Activated naive CD4-positive, alpha-beta T cell treated with Interleukin-2 at 50 U/mL for 16 hours (primary cell): ENCODE measurements at places on chromosomes 12 and 14.

DNA sequence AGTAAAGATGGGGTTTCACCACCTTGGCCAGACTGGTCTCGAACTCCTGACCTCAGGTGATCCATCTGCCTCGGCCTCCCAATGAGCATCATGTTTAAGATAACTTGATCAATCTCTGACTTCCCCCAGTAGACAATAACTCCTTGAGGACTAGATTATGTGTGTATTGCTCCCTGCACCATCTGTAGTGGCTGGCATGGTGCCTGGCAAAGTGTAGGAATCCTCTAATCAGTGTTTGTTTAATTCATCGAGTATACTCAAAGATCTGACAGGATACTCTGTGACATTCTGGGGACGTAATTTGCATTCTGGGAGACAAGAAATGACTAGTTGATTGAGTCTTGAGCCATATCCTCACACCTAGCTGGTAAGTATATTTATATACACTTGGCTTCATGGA lies 873.5 kb upstream of the TMEM132C start:
- no peak for DNase-seq

DNA sequence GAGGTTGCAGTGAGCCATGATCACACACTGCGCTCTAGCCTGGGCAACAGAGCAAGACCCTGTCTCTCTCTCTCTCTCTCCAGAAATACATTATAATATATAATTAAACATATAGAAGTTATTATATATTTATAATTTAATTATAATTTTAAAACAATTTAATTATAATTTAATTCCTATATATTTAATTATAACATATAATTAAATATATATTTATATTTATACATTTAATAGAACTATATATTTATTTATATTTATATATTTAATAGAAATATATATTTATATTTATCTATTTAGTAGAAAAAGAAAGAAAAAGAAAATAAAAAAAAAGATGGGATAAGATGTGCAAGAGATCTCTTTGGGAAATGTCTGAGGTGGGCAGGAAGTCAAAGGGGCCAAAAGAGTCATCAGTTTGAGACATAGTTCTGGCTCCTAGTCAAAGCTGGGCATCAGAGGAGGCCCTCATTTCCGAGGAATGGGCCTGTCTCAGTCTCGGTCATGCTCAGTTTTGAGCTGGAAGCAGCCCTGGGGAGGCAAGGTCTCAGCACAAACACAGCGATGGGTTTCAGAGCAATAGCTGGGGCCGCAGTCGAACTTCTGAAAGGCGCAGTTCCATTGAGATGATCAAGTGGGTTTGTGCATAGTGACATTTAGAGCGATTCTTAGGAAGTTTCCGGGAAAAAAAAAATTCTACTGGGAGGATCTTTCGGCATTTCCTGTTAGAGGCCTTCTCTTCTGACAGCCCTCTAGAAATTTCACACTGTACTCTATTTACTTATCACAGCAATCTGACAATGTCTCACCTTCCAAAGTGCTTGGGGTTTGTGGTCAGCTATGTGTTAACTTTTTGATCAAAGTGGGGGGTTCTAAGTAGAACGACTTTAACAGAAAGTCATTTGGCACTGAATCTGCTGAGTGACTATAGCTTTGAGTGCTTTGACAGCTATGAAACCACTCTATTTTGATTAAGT lies 58.7 kb upstream of the GZMB start:
- DNase-seq, result peak; percentile 44

- no peak for DNase-seq
Observed at GRCh38 chr12:91404441-91404840, 221.8 kb upstream of the DCN start.

- no peak for DNase-seq
Observed at GRCh38 chr14:92122351-92122677, 545 bp downstream of the CPSF2 start.

- no peak for DNase-seq
Observed at GRCh38 chr12:3367750-3368444, 123.1 kb upstream of the PRMT8 start.

- no peak for DNase-seq
Observed at GRCh38 chr12:26496170-26496569, 300.8 kb downstream of the SSPN start.

- no peak for DNase-seq
Observed at GRCh38 chr12:88391556-88391955, 188.7 kb downstream of the KITLG start.

DNA sequence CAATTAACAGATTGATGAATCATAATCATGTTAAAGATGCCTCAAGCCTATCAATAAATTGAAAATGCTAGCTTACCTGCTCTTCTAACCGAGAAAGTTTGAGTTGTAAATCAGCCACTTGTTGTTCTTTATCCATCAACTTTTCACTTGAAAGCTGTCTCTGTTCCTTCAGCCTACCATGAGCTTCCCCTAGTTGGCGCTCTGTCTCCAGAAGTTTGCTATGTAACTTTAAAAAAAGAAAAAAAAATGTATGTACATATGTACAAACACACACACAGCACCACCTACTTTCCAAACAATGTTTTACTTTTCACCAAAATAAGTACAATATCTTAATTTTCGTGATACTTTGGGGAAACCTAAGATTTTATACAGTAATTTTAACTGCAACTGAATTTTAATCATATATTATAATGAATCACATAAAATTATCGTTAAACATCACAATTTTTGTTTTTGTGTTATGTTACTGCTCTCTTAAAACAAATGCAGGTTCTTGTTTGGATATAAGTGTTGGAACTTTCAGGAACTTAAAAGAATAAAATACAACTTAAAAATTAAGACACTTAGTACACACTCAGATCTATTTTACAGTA lies 101.2 kb downstream of the EEA1 start:
- peak; percentile 17 for DNase-seq

- no peak for DNase-seq
Observed at GRCh38 chr12:112219195-112219594, 93.8 kb downstream of the TRAFD1 start.

DNA sequence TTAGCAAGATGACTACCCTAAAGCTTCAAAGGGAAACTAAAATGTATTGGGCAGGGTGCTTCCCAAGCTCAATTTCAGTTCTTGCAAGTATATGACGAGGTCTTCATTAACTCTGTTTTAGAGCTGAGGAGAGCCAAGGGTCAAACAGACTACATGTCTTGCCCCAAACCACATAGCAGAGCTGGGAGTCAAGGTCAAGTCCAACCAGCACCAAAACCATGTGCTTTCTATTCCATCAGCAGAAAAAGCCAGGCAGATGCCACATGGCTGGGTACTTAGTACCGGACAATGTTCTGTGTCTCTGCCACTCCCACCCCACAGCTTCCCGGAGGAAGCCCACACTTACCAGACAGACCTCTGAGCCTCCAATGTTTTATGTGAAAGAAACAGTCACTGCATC lies 17.6 kb downstream of the NID2 start:
- DNase-seq, result no peak

GRCh38 chr12:109915171-109916040 lies 15.3 kb downstream of the TCHP start:
- no peak for DNase-seq

DNA sequence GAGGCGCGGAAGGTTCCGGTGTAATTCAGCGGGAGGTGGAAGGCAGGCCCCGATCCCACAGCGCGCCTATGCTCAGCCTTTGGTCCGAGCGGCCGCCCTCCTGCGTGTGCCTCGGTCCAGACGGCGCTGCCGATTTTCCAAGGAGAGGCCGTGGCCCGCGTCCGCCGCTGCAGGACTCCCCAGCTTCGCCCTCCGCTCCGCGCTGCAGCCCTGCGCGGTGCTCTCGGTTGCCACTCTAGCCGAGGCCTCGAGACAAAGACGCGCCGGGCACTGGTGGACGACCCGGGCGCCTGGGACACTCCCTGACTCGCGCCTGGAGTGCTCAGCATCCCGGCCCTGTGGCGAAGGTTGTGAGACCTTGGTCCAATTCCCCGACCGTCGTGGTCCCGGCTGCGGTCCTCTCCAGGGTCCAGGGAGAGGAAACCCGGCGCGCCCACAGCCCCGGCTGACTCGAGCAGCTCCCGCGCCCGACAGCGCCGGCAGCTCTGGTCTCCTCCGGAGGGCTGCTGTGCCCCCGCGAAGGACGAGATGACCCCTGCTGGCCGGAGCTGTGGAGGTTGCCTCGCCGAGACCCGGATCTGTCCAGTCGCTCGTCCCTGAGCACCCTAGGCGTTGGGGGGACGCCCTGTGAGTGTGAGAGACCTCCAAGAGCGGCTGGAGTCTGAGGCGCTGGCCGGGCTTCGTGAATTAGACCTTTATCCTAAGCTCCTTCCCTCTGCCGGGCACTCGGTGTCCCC lies 6.5 kb downstream of the HOXC12 start:
- no peak for DNase-seq

DNA sequence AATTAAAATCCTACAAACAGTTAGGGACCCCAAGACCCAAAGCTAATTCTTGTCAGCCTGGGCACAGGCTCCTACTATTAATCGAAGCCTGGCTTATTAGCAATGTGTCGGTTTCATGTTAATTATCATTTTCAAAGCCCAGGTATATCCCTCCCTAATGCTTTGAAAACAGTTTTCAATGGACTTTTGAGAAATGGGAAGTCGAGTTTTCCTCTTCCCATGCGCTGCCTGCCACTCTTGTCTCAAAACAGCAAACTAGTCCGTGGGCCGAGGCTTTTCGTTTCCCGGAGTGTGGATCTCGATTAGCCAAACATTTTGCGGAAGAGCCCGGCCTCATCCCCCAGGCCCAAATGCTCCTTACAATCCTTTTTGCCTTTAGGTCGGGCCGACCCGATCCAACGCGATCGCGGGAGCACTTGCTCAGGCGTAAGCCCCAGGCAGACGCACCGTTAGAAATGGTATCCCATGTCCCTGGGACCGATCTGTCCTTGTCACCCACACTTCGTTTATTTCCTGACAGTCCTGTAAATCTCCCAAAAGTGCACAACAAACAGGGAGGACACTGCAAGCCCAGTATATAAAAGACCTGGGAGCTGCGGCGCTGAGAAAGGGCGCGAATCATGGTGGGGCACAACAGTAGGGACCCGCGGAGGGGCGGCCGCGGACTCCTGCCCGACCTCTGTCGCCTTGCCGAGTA lies 1.5 kb downstream of the SIX6 start:
- DNase-seq, result no peak

DNA sequence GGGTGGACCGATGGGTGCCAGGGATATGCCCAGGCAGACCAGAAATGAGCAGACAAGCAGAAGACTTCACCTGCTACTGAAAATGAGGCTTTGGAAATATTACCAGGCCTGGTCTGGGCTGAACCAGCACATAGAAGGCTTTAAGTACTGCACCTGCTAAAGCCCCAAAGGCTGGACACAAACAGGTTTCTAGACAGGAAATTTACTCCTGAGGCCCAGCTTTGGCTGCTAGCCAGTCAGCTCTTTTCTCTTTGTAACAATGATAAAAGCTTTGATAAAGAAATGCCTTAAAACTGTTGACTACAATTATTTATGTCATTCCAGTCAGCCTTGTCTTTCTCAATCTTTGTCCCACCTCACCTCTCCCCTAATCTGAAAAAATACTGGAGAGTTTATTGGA lies 228.9 kb upstream of the EGLN3 start:
- DNase-seq, result no peak

- no peak for DNase-seq
Observed at GRCh38 chr14:92783813-92784431, 10.2 kb upstream of the GOLGA5 start.

DNA sequence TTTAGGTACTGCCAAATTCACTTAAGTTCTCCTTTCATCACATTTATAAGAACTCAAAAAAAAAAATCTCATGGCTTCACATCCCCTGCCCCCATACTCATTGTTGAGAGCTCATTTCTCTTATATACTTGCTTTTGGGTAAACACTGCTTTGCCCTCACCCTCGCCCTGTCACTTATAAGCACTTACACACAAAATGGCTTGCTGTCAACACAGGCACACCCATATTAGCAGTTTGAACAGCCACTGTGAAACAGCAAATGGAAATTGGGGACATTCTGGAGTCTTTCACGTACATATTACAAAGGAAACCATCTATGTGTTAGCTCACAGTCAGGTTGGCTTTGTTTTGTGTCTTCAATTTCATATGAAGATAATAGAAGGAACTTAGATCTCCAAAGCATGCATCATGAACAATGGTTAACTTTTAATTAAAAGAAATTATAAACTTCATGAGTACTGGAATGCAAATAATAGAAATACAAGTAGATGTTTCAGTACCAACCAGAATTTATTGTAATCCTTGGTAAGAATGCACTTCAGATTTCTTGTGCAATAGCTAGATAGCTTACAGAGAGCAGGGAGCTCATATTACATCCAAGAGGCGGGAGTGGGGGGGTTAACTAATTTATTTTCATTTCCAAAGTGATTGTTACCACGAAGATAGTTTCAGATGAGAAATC lies 272.2 kb downstream of the ALG10B start:
- no peak for DNase-seq

- peak; percentile 17 for DNase-seq
Observed at GRCh38 chr12:6699989-6700645, 498 bp downstream of the PIANP start.

DNA sequence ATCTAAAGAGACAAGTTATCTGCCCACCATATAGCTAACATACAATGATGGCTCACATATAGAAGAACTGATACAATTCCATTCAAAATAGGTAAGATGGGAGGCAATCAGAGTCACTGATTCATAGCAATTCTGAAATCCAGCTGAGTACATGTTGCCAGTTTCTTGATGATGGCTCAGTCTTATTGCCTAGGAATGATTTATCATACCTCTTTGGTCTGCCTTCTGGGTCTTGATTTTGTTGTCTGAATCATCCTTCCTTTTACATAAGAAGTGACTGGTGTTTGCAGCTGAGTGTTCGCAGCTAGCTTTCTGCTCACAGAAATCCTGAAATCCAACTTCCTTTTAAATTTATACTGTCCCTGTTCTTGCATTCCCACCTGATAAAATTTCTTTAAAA lies 463.2 kb upstream of the MGAT4C start:
- DNase-seq, result no peak

DNA sequence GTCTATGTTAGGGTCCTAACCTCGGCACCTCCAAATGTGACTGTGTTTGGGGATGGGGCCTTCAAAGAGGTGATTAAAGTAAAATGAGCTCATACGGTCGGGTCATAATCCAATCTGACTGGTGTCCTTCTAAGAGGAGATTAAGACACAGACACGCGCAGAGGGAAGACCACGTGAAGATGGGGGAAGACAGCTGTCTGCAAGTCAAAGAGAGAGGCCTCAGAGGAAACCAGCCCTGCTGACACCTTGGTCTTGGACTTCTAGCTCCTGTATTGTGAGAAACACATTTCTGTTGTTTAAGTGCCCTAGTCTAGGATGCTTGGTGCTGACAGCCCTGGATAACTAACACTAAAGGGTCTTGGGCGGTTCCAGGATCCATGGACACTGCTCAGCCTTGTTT lies 109.6 kb downstream of the DICER1 start:
- DNase-seq, result no peak
